ENCODE measurements at places on chromosomes 3 and 15. TPM values are rescaled to one million over a fixed set of nuclear protein-coding genes. Genes with fewer than 3 reads are reported as not detected.

Gene ATP8B4
- polyA plus RNA-seq: 0.19 TPM

Gene PLSCR5
- polyA plus RNA-seq: not detected

Gene COL6A6
- polyA plus RNA-seq: not detected

DNA sequence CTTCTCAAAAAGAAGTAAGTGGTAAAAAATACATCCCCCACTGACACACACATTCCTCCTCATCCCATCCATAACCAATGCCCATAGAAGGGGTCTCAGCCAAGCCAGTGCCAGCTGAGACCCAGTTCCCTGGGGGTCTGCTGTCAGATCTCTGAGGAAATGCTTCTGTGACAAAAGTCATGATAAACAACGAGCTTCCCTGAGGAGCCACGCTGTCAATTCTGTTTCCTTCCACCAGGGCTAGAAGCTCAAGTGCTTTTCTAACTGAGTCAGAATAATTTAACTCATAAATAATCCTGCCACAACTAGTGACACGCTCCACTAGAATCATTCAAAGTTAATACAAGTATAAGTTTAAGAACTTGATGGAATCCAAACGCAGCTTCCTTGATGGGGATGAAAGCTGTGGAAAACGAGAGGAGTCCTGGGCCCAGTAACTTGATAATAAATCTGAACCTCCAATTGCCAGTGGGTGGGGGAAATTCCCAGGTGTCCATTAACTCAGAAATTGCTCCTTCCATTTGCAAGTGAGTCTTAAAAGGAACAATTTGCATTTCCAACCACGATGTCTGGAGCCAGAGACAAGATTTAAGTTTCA is 348.7 kb upstream of the LMCD1 start:
- DNase-seq: no peak

DNA sequence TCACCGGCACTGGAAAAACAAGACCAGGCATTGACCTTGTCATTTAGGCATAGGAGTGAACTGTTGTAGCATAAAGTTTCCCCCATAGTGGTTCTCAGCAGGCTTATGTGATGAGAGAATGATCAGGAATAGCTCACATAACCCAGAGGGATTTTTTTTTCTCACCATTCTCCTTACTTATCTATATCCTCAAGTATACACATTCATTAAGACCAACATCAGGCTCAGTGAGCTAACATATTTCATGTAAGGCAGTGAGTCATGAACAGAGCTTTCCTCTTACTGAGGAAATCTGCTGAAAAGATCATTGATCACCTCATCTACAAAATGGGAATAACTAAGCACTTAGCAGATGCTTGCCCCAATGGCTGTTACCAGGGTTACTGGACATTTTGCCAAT is 396.6 kb upstream of the TMCO5A start:
- no peak for DNase-seq

DNA sequence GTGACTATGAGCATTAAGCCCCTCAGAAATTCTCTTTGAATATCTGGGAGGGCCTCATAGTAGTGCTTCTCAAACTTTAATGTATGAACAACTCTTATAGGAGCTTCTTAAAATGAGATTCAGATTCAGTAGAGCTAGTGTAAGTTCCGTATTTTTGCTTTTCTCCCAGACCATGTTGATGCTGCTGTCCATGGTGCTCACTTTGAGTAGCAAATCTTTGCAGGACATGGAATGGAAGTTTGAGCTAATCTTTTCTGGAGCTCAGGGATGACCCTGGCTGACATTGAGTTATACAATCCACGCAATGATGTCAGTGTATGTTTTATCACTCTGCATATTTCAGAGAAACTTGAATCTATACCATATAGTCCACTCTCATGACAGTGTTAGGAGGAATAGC is 134.2 kb downstream of the OTOL1 start:
- DNase-seq: no peak
